ENCODE measurements at places on chromosomes 13 and 19.
A peak's percentile ranks its signal among the peaks of the same experiment; 100 is the strongest.

- no peak for DNase-seq
Measured at GRCh38 chr13:43041369-43041921, 18.1 kb downstream of the DNAJC15 start.

DNA sequence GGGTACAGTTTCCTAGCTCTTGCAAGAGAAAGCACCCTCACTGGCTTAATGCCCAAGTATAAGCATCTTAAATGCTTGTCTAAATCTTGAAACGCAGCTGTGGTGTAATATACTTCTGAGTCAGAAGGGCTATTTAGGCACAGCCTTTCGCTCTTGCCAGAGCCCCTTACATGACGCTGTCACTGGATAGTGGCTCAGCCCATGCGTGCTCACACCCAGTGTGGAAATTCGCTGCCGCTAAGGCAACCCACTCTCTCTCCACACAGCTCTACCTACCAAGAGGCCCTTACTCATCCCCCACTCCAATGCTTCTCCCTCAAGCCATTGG lies 24.0 kb downstream of the UQCRFS1 start:
- no peak for DNase-seq

DNA sequence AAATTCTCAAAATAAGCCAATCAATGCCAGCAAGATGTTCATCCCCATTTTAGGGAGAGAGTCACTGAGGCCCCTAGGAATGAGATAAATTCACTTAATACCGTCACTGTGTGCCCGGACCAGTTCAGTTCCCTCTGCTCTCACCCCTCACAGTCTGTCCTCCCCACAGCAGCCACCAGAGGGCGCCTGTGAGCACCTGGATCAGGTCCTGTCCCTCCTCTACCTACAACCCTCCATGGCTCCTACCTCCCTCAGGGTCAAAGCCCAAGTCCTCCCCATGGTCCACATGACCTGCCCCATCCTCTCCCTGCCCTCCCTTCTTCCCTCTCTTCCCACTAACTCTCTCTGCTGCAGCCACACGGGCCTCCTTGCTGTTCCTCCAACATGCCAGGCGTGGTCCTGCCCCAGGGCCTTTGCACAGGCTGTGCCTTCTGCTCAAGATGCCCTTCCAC lies 42.0 kb upstream of the NFIC start:
- peak; percentile 71 for DNase-seq

DNA sequence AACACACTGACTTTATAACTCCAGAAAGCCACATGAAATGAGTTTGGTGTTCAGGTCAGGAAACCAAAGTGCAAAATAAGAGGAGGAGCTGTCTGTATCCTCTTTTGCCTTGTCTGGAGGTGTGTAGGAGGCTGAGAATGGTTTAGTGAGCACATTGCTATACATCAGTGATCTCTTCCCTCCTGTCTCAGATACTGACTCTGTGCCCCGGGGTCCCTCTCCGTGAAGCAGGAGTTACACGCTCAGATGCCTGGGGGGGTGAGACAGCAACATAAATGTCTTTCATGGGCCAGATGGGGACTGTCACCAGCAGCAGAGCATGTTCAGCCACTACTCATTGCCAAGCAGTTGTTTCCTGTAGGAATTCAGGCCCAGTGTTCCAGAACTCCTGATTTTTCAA lies 285.4 kb downstream of the ATP8A2 start:
- no peak for DNase-seq

- peak; percentile 77 for DNase-seq
Measured at GRCh38 chr19:19115954-19116353, 22.3 kb downstream of the TMEM161A start.

DNA sequence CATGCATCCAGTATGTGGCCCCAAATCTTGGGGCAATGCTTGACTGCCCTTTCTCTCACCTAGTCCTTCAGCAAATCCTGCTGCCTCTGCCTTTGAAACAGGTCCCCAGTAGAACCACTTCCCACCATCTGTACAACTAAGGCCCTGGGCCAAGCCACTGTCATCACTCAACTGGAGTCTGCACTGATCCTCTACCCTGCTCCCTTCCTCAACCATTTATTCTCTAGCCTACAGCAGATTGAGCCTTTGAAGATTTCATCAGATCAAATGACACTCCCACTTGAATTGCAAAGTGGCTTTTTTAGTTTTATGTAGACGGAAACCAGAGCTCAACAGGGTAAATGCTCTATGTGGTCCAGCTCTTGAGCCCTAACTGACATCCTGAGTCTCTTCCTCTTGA lies 43.5 kb downstream of the ATP8A2 start:
- no peak for DNase-seq

GRCh38 chr13:88817560-88817959 lies 1146.4 kb downstream of the SLITRK5 start:
- DNase-seq = no peak

DNA sequence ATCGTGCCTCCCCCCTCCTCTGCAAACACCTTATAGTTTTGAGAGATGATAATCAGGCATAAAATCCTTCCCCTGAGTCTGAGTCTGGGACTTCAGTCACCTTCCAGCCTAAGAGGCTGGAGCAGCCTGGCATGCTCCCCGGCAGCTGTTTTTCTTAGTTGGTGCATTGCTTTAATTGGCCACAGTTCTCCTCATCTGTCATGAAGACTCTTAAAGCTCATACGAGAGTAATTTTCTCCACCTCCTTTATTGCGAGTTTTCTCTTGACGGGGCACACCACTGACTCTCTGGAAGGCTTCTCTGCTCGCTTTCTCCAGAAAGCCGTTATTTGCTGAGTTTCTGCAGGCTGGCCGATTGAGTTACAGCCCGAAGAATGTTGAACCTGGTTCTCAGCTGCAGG lies 310.5 kb downstream of the ATP8A2 start:
- no peak for DNase-seq

DNA sequence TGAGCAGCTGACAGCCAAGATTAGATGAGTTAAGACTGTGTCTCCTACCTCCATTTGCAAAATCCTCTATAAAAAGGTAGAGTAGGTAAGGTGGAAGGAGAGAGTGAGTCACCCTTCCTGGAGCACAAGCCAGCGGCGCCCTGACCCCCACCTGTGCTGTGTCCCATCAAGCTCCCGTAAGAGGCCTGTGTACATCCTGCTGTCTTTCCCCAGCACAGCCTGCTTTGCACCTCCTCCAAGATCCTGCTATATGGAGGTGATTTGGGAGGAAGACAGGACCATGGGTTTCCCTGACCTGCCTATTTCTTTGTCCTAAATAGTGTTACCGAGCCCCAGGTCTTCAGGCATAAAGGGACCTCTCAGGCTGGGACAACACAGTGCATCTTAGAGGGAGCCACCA lies 62.3 kb upstream of the UQCRFS1 start:
- DNase-seq = no peak

GRCh38 chr19:1110809-1111640 lies 7.2 kb downstream of the GPX4 start:
- DNase-seq = no peak

GRCh38 chr13:44147233-44147632 lies 226.4 kb upstream of the SERP2 start:
- DNase-seq = no peak

DNA sequence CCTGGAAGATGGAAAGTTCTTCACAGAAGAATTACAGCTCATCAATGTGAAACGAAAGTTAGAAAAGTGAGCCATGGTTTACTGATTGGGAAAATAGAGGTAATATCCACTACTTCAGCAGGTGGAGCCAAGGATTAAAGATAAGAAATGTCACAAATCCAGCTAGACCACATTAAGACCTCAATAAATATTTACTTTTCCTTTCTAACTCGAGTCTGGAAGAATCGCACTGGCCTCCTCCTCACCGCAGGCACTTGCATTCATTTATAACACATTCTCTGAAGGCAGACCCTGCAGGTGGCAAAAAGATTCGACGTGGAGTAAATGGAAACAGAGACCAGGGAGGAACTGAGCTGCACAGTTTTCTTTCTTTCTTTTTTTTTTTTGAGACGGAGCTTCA lies 7.4 kb downstream of the SLC35E1 start:
- no peak for DNase-seq

GRCh38 chr19:6853868-6854267 lies 33.5 kb upstream of the ADGRE1 start:
- no peak for DNase-seq

DNA sequence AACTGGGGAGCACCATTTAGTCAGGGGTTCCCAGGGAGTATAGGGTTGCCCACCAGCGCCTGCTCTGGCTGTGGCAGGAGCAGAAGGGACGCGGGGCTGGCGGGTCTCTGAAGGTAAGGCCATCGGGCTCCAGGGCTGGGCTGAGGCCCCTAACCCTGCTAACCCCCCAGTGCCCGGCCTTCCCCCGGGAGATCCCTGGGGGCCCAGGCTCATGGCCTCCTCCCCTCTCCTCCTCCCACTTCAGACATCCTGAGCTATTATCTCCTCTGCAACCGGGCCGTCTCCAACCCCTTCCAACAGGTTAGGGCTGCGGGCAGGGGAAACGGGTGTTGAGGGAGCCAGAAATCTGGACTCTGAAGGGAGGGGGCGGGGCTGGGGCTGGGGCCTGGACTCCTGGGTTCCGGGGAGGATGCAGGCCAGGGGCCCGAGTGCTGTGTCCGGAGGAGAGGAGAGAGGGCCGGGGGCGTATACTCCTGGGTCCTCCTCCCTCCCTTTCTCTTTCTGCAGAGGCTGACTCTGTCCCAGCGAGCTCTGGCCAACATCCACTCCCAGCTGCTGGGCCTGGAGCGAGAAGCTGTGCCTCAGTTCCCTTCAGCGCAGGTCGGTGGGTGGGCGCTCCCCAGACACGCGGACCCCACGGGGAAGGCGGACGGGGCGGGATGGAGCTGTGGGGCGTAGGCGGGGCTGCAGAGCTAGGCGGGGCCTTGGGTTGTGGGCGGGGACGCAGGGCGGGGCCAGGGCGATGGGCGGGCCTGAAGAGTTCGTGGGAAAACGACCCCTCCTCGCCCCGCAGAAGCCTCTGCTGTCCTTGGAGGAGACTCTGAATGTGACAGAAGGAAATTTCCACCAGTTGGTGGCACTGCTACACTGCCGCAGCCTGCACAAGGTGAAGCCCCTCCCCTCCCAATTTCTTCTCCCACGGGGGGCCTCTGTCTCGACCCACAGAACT lies 15.3 kb downstream of the TTYH1 start:
- DNase-seq = peak; percentile 61

DNA sequence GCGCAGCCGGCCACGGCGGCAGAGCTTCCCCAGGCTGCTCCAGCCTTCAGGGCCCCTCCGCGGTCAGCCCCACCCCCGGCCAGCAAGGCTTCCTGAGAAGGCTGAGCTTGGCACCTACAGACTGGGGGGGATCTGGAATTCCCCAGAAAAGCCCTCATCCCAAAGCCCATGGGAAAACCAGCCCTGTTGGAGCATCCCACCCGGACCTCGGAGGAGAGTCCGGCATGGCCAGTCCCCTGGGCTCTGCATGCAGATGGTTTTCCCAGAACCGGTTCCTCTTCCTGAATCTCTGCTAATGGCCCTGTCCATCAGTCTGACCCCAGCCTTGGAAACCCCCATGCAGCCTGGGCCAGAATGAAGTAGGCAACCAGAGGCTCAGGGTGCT lies 10.3 kb downstream of the RASA3 start:
- no peak for DNase-seq

DNA sequence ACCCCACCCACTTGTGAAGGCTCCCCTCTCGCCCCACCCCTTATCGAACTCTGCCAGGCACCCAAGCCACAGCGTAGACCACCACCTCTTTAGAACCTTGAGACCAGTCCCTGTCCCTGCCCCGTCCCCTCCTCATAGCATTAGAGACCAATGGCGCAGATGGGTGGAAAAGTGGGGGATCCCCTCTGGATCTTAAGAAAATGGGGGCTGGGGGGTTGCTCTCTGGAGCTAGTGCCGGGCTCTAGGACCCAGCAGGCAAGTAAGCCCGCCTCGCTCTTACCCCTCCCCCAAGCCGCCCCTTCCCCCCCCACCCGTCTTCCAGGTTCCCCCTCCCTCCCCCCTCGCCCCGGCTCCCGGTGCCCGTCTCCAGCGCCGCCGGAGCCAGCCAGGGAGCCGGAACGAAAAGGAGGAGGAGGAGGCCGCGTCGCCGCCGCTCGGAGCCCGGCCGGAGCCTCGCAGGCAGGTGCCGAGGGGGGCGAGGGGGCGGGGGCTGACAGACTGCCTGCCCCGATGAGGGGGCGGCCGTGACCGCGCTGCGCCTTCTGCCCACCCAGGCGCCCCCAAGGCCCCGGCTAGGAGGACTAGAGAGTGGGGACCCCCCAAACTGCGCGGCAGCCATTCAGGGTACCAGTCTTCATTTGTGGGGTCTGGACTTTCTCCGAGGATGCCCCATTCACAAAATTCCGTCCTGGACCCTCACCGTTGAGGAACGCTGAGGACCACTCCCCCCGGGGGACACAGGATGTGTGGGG lies at the start of gene SPRED3:
TSS of gene SPRED3 (plus strand) at position 349 of the 752 bp plus-strand sequence. CDS start 1,606 bp downstream, outside the sequence.
- no peak for DNase-seq

DNA sequence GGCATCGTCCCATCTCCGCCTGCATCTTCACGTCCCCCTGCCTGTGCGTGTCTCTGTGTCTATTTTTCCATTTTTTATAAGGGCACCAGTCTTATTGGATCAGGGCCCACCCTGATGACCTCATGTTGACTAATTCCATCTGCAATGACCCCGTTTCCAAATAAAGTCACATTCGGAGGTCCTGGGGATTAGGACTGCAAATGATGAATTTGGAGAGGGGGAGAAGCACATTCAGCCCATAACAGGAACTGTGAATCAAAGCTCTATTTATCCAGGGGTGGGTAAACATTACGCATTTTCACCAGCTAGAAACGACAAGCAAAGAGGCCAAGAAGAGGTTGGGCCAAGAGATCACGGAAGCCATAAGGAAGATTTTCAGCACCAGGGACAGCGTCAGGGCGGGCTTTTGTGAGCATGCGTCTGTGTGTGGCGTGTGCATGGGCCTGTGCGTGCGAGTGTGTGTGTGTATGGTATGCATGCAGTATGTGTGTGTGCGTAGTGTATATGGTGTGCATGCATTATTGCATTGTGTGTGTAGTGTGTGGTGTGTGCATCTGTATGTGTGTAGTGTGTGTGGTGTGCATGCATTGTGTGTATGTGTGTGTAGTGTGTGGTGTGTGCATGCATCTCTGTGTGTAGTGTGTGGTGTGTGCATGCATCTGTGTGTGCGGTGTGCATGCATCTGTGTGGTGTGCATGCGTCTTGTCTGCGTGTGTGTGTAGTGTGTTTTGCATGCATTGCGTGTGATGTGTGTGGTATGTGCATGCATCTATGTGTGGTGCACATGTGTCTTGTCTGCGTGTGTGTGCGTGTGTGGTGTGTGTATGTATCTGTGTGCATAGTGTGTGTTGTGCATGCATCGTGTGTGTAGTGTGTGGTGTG lies 19.6 kb downstream of the CELF5 start:
- DNase-seq = peak; percentile 62

DNA sequence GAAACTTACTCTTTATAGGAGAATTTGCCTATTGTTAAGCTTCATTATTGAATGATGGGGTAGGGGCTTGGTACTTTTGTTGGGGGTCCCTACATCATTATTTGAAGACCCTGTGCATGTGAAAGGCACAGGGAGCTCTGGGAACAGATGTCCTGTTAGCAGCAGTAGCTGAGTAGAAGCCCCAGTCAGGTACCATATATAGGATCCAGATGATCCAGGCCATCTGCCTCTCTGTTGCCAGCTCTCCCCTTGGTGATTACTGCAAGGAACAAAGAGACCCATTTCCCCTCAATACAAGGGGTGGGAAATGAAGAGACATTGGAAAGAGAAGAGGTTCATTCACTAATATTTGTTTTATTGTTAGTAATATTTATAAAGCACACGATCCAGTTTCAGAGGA lies 4.4 kb upstream of the MTMR6 start:
- no peak for DNase-seq
